Epithelial cell of proximal tubule (primary cell): ENCODE measurements at places on chromosomes 12 and 14. TPM values are rescaled to one million over a fixed set of nuclear protein-coding genes. Genes with fewer than 3 reads are reported as not detected.

The NEUROD4 gene
- total RNA-seq: not detected in 2 replicates

- DNase-seq: no peak
Observed at GRCh38 chr14:100142073-100143040, 17.1 kb downstream of the DEGS2 start.

DNA sequence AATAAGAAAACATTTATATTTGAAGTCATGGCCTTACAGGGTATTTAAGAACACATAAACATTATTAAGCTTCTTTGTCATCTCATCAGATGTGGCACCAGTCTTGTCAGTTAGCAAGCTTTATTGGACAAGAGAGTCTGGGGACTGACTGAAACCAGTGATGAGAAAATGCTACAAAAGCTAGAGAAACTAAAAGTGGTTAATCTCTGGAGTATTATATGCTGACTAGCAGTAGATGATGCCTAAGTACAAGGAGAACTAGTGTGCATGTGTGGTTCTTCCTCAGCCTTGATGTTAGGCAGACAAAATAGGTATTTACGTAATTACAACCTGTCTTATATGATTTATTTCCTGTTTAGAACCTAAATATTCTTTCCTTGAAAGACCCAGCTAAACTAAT is 176.5 kb downstream of the CPNE8 start:
- DNase-seq: no peak

DNA sequence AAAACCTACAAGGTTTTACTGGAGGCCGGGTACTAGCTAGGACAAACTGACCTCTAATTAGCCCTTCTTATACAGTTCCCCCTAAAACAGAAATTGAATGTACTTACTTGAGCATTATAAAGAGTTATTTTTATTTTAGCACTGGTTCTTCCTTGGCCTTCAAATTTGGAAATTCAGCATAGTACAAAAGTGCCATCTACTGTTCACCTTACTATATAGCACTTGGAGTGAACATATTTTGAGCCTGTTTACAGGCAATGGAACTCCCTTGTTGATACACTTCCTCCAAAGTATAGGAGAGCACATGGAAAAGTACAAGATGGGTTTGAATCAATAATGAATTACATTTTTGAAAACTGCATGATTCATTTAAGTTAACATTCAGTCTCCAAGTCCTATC is 3.9 kb upstream of the POC1B start:
- no peak for DNase-seq

DNA sequence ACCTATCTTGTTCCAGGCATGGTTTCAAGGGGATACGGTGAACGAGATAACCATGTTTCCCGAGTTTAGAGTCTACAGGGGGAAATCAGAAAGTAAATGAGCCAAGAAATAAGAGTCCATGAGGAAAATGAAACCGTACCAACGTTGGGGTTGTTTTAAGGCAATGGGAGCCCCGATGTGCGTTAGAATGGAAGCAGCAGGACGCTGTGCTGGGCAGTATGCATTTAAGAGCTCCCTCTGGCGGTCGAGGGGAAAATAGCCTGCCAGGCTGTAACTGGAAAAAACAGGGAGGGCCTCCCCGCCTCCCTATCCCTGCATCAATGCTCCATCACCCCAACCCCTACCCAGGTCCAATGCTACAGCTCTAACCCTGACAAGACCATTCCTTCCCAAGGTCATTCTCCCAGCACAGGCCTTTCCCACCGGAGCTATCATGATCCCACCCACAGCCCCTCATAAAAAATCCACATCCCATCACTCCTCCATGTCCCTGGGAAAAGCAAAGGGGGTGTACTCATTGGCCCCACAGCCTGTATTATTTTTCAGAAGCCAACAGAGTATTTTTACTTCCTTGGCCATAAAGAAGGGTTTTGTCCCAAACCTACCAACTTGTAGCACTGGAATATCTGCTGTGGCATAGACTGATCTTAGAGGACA is 226.3 kb upstream of the NOS1 start:
- DNase-seq: no peak

GRCh38 chr12:71840231-71840847 is 780 bp downstream of the TBC1D15 start:
- DNase-seq: peak; percentile 46
